ENCODE measurements at places on chromosomes 7 and 10. TPM values are rescaled to one million over a fixed set of nuclear protein-coding genes. Genes with fewer than 3 reads are reported as not detected.

DNA sequence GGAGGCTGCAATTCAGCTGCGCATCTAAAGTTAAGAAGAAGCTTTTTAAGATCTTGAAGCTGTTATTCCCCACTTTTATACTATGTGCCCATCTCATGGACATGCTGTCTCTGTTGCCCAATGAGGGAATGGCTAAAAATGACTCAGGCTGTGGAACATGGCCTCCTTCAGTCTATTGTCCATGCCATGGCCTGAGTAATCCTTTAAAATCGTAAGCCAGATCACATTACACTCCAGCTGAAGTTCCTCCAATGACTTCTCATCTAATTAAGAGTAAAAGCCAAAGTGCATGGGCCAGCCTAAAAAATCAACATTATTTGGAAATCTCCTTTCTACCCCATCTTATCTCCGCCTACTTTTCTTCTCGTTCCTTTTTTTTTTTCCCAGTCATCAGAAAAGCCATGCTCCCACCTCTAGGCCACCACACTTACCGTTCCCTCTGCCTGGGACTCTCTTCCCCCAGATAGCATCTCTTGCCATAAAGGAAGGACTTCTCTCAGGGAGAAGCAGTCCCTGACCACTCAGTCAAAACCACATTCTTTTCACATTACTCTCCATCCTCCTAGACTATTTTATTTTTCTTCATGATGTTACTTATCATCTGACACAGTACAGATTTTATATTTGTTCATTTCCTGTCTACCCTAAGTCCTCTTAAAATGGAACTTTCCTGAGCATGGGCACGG lies 337.4 kb downstream of the PRPF18 start:
- no peak overlapping the region for H3K4me3 ChIP-seq
- no peaks in the 10 kb centered on the region for H3K36me3 ChIP-seq
- no peaks in the 10 kb centered on the region for H3K4me1 ChIP-seq
- no peaks in the 10 kb centered on the region for H3K27me3 ChIP-seq
- no peak for DNase-seq
- no peak overlapping the region for H3K27ac ChIP-seq

DNA sequence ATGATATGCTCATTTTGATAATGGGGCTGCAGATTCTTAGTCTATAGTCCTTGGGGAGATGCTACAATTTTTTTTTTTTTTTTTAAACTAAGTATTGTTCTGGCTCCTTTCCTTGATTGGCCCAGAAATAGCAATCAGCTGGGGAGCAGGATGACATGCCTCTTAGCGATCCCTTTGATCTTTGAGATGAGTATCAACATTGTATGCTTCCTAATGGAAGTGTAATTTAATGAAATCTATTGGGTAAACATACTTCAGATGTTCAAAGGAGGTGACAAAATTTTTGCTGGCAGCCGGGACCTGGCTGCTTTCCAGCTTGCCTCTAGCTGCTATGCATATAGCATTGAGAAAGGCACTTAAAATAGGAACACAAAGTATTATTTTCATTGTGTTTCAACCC lies 43.5 kb downstream of the VTI1A start:
- H3K36me3 ChIP-seq, result no peaks in the 10 kb centered on the region
- H3K4me3 ChIP-seq, result no peak overlapping the region
- H3K27me3 ChIP-seq, result no peaks in the 10 kb centered on the region
- DNase-seq, result no peak
- no peak overlapping the region for H3K27ac ChIP-seq

The CAMK2B gene
- not detected for total RNA-seq

DNA sequence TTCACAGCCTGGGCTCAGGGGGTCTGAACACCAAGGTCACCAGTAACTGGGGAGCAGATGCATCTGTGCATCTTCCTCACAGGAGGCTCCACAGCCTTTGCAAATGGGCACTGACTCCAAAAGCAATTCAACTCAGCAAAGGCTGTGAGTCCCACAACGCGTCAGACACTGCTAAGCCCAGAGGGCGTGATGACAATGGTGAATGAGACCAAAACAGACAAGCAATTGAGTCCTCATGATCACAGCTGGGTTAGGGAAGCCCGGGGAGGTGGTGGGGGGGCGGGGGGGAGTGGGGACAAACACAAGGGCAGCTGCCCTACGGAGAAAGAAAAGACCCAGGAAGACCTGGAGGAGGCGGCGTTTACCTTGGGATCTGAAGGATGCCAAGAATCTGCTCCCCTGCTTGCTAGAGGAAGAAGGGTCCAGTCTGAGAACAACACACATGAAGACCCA lies 61.6 kb upstream of the RNF32 start:
- peaks cover 6% of the 10 kb centered on the region for H3K4me1 ChIP-seq
- H3K36me3 ChIP-seq, result no peaks in the 10 kb centered on the region
- H3K4me3 ChIP-seq, result no peak overlapping the region
- H3K27ac ChIP-seq, result no peak overlapping the region
- no peak for DNase-seq

DNA sequence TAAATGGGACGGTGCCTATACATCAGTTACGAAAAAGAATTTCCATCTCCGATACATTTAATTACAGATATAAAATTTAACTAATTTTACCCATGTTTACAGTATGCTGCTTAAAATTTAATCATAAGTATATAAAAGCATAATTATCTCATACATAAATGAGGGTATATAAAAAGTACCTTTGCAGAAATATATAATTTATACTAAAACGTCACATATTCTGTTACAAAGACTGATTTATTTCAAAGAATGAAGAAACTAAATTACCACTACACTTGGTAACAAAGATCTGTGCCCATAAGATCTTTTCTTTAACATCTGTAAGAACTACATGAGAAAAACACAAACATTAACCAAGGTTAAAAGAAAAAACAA lies 2.8 kb downstream of the DOCK4 start:
- H3K27me3 ChIP-seq, result peaks cover 28% of the 10 kb centered on the region
- DNase-seq, result no peak
- no peak overlapping the region for H3K27ac ChIP-seq
- H3K4me1 ChIP-seq, result peaks cover 12% of the 10 kb centered on the region
- no peak overlapping the region for H3K4me3 ChIP-seq

DNA sequence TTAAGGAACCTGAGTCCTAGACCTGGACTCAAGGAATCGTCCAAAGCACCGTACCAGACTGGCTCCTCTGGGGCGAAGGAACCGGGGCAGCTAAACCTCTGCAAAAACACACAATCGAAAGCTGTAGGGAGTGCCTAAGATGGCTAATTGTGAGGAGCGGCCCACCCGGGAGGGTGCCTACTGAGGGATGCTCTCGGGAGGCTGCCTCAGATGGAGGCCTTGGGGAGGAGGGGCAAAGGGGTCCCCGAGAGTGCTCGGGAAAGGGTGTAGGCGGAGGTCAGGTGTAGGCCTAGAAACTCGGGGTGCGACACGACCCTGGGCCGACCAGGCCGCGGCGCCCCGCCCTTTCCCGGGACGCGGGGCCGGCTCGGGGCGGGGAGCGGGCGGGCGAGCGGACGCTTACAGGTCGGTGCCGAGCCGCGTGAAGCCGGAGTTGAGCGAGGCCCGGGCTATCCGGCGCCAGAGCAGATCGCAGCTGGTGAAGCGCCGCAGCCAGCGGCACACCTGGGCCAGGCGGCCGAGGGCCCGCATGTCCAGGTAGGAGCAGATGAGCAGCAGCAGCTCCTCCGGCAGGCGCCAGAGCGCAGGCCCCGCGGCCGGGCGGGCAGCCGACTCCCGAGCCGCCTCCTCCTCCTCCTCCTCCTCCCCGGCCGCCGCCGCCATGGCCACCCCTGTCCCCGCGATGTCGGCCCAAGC lies 844 bp downstream of the FBXW4 start:
- peak; percentile 63 for DNase-seq
- H3K36me3 ChIP-seq, result peaks cover 3% of the 10 kb centered on the region
- H3K4me3 ChIP-seq, result peak overlapping the region; percentile 77
- peak overlapping the region; percentile 96 for H3K27ac ChIP-seq

The SLC26A3 gene
- total RNA-seq, result 0.86 TPM

- H3K27ac ChIP-seq, result no peak overlapping the region
- H3K36me3 ChIP-seq, result peaks cover 54% of the 10 kb centered on the region
- no peak for DNase-seq
- H3K4me1 ChIP-seq, result peaks cover 2% of the 10 kb centered on the region
- no peaks in the 10 kb centered on the region for H3K27me3 ChIP-seq
Observed at GRCh38 chr7:141649137-141649864, 52.7 kb downstream of the DENND11 start.

DNA sequence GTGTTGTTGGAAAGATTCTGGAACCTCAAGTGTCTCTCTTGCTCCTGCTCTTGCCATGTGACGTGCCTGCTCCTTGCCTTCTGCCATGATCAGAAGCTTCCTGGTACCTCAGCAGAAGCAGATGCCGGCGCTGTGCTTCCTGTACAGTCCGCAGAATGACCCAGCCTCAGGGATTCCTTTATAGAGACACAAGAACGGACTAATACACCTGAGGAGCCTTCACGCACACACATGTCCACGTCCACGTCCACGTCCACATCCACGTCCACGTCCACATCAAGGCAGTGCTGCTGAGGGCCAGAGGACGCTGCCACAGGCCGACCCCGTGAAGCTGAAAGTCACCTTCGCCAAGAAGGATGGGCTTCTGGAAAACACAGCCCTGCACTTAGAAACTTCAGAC lies 190.1 kb downstream of the MAD1L1 start:
- H3K27ac ChIP-seq, result no peak overlapping the region
- H3K36me3 ChIP-seq, result peaks cover 19% of the 10 kb centered on the region
- no peak for DNase-seq
- H3K27me3 ChIP-seq, result no peaks in the 10 kb centered on the region
- H3K4me1 ChIP-seq, result peaks cover 10% of the 10 kb centered on the region

DNA sequence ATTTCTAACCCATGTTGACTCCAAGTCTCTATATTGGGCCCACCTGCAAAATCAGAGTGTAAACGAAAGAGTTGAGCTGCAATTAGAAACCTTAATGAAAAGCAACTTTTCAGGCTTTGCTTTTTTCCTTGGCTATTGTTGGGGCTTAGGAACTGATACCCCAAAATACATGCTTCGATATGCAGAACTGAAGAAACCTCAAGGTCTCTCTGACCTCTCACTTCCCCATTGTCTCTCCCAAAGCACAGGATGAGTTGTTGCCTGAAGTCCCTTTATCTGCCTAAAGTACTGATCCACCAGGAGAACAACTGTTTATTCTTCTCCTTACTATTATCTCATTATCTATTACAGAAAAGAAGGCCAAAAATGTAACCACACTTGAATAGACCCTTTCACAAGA lies 666.0 kb upstream of the LRRTM3 start:
- H3K27ac ChIP-seq, result no peak overlapping the region
- H3K27me3 ChIP-seq, result no peaks in the 10 kb centered on the region
- DNase-seq, result no peak
- H3K4me3 ChIP-seq, result no peak overlapping the region
- no peaks in the 10 kb centered on the region for H3K4me1 ChIP-seq

DNA sequence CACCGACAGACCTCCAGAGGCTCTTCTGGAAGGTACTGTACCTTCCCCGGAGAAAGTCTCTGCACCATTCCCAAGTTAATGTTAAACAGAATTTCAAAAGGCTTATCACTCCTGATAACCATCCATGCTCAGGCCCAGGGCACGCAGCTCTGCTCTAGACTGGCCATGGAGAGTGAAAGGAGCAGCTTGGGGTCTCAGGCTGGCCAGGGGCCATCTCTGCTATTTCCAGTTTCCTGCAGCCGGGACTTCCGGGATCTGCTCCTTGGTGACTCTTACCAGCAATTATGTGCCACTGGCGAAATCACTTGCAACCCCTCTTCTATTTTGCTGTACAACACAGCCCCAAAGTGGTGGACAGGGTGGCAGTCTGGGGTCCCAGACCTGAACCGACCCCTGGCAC lies 6.0 kb downstream of the CLDN15 start:
- no peak overlapping the region for H3K27ac ChIP-seq
- no peak overlapping the region for H3K4me3 ChIP-seq
- peaks cover 19% of the 10 kb centered on the region for H3K4me1 ChIP-seq
- peaks cover 12% of the 10 kb centered on the region for H3K36me3 ChIP-seq
- DNase-seq, result no peak

GRCh38 chr10:51052163-51052562 lies 22.1 kb upstream of the PRKG1 start:
- DNase-seq, result no peak
- no peaks in the 10 kb centered on the region for H3K27me3 ChIP-seq
- no peak overlapping the region for H3K27ac ChIP-seq
- H3K4me3 ChIP-seq, result no peak overlapping the region
- no peaks in the 10 kb centered on the region for H3K36me3 ChIP-seq
- H3K4me1 ChIP-seq, result no peaks in the 10 kb centered on the region

DNA sequence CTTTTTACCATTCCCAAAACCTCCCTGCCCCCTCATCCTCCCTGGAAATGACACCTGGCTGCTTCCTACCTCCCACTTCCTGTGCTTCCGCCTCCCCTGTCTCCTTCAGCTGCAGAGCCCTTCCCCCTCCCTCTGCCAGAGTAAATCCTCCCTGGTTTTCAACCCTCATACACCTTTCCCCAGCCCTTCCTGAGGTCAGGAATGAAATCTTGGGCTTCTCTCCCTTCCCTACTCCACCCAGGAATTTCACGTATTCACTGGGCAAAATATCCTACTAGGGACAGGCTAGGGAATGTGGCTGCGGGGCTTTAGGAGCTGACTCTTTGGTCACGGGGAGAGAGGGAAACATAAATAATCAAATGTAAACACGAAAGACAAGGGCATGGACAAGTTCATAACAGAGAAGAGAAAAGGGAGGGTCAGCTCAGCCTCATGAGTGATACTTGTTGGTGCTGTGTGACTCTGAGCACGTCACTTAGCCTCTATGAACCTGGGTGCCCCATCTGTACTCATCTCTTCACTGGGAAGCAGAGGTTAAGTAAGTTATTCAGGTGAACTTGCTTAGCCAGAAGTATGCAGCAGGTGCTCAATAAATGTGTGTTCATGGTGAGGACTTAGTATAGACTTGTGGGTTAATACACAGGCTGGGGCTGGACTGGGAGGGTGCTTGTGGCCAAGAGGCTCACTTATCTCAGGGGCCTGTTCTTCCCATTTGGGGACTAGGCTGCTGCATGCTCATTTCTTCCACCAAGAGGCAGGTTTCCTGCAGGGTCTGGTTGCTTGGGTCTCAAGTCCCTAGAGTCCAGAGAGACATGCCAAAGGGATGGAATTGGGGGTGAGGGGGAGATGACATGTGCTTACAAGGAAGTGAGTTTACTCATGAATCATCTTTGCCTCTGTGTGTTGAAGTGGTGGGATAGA lies 10.0 kb upstream of the DUSP5 start:
- no peaks in the 10 kb centered on the region for H3K27me3 ChIP-seq
- H3K4me3 ChIP-seq, result no peak overlapping the region
- no peak for DNase-seq
- peaks cover 21% of the 10 kb centered on the region for H3K4me1 ChIP-seq
- no peaks in the 10 kb centered on the region for H3K36me3 ChIP-seq
- no peak overlapping the region for H3K27ac ChIP-seq

GRCh38 chr10:93904901-93905300 lies 11.1 kb downstream of the SLC35G1 start:
- no peaks in the 10 kb centered on the region for H3K4me1 ChIP-seq
- H3K27me3 ChIP-seq, result no peaks in the 10 kb centered on the region
- no peak for DNase-seq
- H3K36me3 ChIP-seq, result peaks cover 17% of the 10 kb centered on the region

DNA sequence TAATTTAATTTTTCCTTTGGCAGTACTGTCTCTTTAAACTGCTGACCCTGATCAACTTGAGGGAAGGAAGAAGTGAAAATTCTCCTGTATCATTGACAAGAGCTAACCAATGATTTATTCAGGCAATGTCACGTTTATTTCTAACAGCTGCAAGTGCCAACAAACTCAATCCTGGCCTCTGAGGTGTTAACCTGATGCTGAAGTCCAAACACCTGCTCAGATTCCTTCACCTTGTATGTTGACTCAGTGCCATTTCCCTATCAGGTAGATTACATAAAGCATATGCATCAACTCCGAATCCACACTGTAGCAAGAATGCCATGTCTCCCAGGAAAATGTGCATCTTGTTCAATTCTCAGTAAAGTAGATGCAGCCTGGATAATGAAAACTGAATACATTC lies 820.0 kb downstream of the XPNPEP1 start:
- H3K27ac ChIP-seq, result no peak overlapping the region
- H3K27me3 ChIP-seq, result no peaks in the 10 kb centered on the region
- no peak for DNase-seq
- H3K36me3 ChIP-seq, result no peaks in the 10 kb centered on the region
- H3K4me1 ChIP-seq, result no peaks in the 10 kb centered on the region
